ENCODE measurements at places on chromosomes 12 and 14.

DNA sequence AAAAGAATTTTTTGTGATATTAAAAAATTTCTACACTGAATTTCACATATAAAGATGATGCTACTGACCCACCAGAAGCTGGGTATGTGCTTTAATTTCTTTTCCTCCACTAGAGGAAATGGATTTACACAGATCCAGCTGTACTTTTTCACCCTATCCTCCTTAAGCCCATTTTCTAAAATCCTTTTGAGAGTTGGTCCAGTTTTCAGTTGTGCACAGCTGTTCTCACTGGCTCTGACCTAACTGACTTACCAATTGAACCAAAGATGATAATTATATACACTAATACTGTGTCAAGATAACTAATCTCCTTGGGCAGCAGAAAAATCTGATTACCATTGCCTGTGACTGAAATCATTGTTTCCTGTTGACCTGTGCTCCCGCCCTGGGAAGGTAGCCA, 108.5 kb downstream of the ZFC3H1 start:
- no peak for DNase-seq

DNA sequence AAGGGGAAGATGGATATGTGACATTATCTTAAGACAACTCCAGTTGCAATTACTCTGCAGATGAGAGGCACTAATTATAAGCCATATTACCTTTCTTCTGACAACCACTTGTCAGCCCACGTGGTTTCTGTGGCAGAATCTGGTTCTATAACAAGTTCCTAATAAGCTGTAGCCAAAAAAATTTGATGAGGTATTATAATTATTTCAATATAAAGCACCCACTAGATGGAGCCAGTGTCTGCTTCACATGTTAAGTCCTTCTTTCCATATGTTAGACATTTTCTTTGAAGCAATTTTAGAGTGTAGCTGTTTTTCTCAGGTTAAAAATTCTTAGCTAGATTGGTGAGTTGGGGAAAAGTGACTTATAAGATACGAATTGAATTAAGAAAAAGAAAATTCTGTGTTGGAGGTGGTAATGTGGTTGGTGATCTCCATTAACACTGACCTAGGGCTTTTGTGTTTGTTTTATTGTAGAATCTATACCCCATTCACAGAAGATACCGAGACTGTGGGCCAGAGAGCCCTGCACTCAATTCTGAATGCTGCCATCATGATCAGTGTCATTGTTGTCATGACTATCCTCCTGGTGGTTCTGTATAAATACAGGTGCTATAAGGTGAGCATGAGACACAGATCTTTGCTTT, 36.9 kb downstream of the PSEN1 start:
- DNase-seq: peak; percentile 36

DNA sequence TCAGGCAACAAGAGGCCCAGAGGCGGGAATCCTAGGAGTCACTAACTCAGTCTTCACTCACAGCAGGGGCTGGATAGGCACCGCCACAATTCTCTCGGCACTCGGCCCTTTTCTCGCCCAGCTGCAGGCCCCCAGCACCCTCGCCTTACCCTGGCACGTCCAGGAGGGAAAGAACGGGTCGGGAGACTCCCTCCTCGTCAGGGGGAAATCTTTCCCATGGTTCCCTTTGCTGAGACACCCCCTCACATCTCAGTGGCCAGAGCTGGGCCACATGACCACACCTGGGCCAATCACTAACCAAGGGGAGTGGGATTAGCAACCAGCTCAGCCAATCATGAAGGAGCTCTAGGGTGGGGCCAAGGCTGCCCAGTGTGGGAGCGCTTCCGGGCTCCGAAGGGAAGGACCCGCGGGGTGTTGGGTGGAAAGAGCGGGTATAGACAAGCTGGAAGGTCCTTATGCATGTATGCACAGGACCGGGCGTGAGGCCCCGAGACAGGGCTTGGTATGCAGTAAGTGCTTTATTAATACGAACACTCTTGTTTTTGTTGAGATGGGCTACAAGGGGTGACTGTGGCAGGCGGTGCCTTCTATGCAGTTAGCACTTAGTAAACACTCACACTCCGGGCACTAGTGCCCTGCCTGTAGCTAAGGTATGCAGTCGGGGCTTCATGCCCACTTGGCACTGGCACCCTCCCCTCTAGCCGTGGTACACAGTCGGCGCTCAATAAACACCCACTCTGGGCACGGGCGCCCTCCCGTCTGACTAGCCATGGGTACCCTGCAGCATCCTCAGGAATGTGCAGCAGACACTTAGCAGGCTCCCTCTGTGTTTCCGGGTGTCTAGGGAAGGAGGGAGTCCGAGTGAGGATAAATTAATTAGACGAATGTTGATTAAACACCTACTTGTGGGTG, 40.3 kb downstream of the ADGRD1 start:
- DNase-seq: no peak

DNA sequence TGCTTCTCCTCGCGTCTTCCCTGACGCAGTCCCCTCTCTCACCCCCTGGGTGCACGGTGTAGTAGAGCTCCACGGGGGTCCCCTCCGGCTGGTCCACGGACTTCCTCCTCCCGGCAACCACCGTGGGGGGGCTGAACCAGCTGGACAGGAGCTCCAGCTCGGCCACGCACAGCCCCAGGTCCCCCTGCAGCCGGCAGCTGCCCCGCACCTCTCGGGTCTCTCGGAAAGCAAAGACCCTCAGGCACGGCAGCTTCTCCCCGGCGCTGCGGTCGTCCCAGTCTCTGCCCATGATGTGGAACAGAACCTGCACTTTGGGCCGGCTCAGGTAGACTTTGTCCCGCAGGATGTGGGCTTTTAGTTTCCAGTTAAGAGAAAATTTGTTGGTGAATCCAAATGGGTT, 203.8 kb downstream of the TMEM132D start:
- DNase-seq: no peak

GRCh38 chr12:49865109-49865781, 22.3 kb upstream of the BCDIN3D start:
- no peak for DNase-seq

GRCh38 chr12:1848146-1848545, 27.8 kb downstream of the LRTM2 start:
- no peak for DNase-seq

- no peak for DNase-seq
These were observed 81.3 kb downstream of the WDR20 start for GRCh38 chr14:102221026-102221425.

GRCh38 chr12:58117667-58118066, 176.3 kb downstream of the ATP23 start:
- DNase-seq: no peak

- DNase-seq: no peak
These were observed 48.5 kb upstream of the CSRP2 start for GRCh38 chr12:76927170-76927784.

- DNase-seq: no peak
These were observed 27.3 kb downstream of the RERG start for GRCh38 chr12:15193946-15194345.

GRCh38 chr14:105387530-105387922, 10.8 kb upstream of the TEX22 start:
- DNase-seq: no peak

GRCh38 chr12:67952787-67953186, 36.5 kb upstream of the IFNG-AS1 start:
- DNase-seq: no peak

DNA sequence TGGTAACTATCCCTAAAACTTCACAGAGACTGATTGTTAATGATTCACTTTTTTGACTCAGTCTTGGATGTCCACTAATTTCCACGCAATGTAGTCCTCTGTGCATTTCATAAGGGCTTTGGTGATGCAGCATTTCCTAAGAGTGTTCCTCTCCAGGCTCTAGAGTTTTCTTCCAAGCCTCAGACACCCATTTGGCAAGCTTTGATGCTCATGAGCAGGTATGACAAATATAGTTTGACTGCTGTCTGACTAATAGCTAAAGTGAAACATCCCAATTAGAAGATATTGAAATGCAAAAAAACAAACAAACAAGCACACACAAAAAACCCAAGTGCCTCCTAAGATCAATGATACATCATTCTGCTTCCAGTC, 1.5 kb upstream of the VAMP1 start:
- DNase-seq: no peak

- DNase-seq: no peak
These were observed 115.5 kb downstream of the DYRK2 start for GRCh38 chr12:67764055-67764454.

DNA sequence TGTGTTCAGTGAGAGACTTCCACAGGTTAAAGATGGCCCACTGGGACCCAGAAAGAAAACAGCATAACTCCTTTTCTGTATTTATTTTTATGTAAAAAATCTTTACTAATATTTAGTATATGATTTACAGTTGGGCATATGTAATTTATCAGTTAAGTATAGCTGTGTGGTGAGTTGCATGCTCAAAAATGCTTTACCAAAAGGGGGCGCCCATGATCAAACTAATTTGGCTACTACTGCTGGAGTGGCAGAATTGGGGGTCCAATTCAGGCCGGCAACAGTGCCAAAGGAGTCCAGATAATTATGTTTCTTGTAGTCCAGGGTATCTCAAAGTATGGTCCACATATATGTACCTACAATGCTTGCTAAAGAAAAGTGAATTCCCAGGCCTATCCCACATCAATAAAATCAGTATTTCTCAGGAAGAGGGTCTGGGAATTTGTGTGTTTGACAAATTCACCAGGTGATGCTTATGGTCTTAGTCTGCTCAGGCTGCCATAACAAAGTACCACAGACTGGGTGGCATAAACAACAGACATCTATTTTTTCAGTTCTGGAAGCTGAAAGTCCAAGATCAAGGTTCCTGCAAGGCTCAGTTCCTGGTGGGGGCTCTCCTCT, 152.0 kb downstream of the KTN1 start:
- DNase-seq: peak; percentile 58

DNA sequence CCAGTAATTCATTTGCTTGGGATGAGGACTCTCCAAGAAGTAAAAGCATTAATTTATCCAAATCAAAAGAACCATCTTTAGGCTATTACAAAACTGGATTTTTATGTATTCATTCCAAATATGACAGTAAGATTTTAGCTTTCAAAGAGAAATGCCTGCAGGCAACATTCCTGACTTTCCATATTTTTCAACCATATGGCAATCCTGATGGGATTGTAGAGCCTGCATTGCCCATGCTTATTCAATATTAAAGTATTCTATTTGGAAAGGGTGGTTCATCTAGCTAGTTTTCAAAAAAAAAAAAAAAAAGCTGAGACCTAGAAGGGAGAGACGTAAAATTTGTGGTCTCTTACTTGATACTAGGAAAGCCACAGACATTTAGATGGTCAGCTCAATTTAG, 1253.7 kb downstream of the LRFN5 start:
- no peak for DNase-seq

GRCh38 chr12:112115259-112116045, 6.9 kb upstream of the NAA25 start:
- DNase-seq: no peak

- no peak for DNase-seq
These were observed 475.1 kb downstream of the PCNX1 start for GRCh38 chr14:71382315-71382714.

DNA sequence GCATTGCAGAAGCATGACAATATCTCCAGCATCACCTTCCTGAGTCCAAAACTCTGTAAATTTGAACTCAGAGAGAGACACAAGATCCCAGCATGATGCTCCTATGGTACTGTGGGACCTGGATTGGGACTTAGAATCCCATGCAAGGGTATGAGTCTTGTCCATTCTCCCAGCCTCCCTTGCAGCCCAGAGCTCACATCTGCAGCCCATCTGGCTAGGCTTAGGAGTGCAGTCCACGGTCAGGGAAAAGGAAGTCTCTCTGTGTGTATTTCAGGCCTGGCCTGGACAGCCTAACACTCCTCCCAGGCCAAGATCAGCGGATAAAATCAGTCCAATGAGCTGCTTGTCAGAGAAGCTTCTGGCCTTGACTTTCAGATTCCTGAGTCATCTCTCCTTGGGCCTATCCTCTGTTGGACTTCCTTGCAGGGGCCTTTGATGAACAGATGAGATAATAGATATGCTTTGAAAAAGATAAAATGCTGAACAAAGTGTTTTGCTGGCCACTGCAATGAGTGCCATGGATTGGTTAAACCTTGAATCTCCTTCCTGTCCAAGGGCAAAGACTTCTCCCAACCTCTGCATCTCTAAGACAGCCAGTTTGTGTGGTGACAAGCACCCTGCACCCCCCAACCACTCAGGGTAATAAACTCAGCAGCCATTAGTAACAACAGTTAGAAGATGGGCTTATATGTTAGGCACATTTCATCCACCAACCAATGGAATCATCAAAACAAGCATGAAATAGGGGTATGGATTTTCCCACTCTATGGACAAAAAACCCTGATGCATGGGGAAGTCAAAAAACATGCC, 412.8 kb upstream of the TBX3 start:
- no peak for DNase-seq

DNA sequence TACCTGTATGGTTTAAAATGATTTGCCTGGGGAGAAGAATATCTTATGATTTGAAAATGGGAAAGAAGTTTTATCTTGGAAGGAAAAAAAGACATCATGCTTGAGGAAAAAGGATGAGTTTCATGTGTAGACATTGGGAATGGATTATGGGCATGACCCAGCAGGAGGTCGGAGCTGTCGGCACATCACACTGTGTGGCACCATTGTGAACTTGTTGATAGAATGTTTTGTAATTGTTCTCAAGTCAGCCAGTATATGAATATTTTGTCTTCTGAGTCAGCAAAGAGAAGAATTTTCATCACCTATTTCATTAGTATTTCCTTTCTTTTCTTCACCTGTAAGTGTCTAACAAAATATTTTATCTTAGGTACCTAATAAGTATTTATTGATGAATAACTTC, 60.0 kb upstream of the HMGA2 start:
- DNase-seq: no peak

GRCh38 chr14:90454041-90455000, 57.5 kb downstream of the CALM1 start:
- no peak for DNase-seq

DNA sequence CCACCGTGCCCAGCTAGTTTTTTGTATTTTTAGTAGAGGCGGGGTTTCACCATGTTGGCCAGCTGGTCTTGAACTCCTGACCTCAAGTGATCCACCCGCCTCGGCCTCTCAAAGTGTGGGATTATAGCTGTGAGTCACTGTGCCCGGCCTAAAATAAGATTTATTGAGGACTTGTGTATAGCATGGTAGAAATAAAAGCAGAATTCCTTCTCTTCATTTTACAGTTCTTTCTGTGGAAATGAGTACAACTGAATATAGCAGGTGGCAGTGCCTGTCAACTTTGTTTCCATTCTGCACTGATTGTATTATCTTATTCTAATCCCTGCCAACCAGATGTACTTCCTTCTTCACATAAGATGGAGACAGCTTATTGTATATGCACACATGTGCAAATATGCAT, 41.0 kb downstream of the DIP2B start:
- no peak for DNase-seq

- DNase-seq: no peak
These were observed 4.3 kb upstream of the ASB2 start for GRCh38 chr14:93980456-93981201.

DNA sequence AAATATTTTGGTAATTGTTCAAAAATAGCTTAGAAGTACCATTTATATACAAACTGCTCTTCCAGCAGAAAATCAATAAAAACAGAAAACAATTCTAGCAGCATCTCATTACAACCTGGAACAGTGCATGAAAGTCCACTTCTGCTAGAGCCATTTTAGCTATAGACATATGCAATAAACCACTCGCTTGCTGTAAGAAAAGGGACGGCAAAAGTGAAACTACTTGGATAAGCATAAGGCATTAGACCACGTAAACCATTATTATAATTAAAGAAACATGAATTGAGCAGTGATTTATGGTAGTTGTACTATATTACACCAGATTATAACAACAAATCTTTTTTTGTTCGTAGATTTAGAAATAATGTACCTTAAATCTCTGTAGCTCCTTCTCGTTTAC, 48.7 kb downstream of the LRIG3 start:
- no peak for DNase-seq

- no peak for DNase-seq
These were observed 7.4 kb downstream of the RAN start for GRCh38 chr12:130879212-130879686.

Data from CD4-positive, alpha-beta T cell treated with Interleukin-21 for 1 hour (primary cell).